ENCODE measurements at places on chromosomes 11 and 22.

DNA sequence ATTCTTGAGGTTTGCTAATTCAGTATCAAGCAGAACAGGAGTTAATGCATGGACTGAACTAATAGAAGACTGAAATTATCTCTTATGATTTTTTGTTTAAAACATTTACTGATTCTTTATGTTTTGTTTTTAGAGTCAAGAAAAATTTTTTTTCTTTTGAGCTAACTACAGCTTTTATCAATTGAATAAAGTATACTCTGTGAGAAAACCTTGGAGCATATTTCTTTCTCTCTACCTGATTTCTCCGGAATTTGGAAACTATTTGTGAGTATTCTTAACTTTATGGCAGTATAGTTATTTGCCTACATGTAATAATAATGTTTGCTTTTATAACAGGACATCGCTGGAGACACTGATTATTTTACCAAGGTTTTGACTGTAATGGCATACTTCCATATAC, 18.1 kb upstream of the CRTAM start:
- DNase-seq = no peak

GRCh38 chr22:39216143-39216490, 28.7 kb downstream of the PDGFB start:
- no peak for DNase-seq

- DNase-seq = no peak
Observed at GRCh38 chr11:59180168-59180776, 8.3 kb downstream of the DTX4 start.

DNA sequence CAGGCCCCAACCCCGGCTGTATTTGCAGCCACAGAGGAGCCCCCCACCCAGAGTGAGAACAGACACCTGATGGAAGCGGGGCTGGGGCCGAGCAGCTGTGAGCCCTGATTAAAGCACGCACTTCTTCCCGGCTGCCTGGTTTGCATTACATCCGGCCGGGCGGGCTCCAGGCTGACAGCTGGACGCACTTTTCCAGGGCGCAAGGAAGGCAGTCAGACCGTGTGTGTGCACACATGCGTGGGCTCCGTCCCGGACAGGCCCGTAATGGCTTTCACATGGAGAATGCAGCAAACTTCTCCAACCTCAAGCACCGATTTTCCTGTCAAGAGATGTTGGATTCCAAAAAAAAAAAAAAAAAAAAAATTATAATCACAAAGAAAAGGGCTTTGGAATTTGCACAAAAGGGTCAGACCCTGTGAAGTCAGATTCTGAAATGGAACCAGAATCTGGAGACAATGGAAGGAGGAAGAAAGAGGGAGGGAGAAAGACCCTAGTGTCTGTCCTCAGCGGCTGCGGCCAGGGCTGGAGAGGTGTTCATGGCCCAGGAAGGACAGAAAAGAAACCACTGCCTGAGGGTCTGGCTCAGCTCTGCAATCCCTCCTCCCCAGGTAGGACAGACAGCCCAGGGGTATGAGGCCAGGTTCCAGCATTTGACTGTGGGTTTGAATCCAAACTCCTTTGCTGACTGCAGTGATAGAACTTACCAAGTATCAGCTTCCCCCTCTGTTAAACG, 365.5 kb downstream of the MN1 start:
- DNase-seq = no peak

GRCh38 chr11:106624377-106624776, 393.9 kb downstream of the GUCY1A2 start:
- no peak for DNase-seq

DNA sequence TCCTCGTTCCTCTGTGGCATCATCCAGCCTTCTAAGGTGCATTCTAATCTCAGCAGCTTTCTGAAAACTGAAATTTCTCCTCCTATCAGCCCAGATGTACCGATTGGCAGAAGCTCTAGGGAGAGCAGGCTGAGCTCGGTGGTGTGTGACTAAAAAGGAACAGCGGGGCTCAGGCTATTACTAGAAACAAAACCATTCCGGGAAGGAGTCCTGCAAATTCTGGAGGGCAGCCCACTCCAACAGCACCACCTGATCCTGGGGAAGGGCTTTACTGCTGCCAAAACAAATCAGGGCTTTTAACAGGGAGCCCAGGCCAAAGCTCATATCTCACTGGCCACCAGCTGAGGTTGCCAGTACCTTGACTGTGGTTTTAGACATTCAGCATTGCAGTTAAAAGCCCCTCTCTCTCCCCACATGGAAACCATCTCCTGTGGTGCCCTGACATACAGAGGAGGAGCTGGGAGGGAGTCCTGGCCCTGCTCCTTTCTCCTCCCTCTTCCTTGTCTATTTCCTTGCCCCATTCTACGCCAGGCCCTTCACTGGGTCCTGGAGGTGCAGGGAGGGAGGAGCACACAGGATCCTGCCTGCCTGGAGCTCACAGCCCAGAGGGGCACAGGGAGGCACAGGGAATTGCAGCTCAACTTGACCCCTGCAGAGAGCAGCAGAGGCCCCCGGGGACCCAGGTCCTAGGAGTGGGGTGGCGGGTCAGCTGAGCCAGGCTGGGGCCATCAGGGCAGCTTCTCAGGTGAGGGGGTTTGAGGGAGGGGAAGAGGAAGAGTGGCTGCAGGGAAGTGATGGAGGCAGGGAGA, 889 bp downstream of the PLAAT4 start:
- DNase-seq = no peak

DNA sequence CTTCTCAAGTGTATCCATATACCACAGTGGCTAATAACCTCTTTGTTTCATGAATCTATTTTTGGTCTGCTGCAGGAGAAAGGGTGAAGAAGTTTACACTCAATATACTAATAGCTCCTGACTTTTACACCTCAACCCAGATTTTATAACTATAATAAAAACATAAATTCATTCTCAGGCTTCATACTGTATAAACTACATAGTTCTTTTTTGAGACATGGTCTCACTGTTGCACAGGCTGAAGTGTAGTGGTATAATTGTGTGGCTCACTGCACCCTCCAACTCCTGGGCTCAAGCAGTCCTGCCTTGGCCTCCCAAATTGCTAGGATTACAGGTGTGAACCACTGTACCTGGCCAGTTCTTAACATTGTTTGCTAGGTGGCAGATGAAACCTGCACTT, 17.8 kb upstream of the CCDC179 start:
- DNase-seq = no peak

DNA sequence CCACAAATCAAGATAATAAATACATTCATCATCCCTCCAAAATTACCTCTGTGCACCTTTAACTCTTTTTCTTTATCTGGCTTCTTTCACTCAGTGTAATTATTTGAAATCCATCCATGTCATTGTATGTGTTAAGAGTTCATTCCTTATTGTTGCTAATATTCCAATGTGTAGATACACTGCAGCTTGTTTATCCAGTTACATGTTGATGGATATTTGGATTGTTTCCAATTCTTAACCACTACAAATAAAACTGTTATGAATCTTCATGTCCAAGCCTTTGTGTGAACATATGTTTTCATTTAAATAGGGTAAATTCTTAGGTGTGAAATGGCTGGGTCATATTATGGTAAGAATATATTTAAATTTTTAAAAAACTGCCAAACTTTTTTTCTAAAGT, 323.3 kb upstream of the NCAM1 start:
- no peak for DNase-seq

GRCh38 chr11:96647621-96648020, 257.8 kb downstream of the JRKL start:
- DNase-seq = no peak

- DNase-seq = no peak
Observed at GRCh38 chr11:128235958-128236357, 351.4 kb downstream of the ETS1 start.

GRCh38 chr22:48579043-48579927, 1248.4 kb downstream of the BRD1 start:
- no peak for DNase-seq

GRCh38 chr11:10693509-10694081, at the start of gene IRAG1:
Gene IRAG1 (minus strand): TSS chr11:10693755. CDS start chr11:10693602, 153 bp downstream.
- no peak for DNase-seq

GRCh38 chr11:79212741-79213190, 228.1 kb downstream of the TENM4 start:
- no peak for DNase-seq

DNA sequence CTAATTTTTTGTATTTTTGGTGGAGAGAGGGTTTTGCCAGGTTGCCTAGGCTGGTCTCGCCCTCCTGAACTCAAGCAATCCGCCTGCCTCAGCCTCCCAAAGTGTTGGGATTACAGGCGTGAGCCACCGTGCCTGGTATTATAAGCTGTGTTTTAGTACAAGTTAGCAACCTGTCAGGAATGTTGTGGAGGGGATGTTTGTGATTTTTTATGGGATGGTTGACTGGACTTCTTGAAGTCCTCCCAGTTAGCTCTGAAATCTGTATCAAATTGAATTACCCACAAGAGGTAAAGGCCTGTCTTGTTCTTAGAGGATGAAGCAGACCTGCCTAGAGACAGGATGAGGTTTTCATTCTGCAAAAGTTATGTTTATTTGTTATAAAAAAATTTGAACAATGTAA, 34.1 kb upstream of the IL18BP start:
- DNase-seq = no peak

- DNase-seq = no peak
Observed at GRCh38 chr22:20115691-20116375, at the start of gene RANBP1. Gene RANBP1 (plus strand): TSS chr22:20116104. CDS start chr22:20116185, 81 bp downstream.

- DNase-seq = no peak
Observed at GRCh38 chr22:20833225-20833665, 25.4 kb downstream of the PI4KA start.

- no peak for DNase-seq
Observed at GRCh38 chr22:26949193-26949592, 291.8 kb downstream of the MIAT start.

DNA sequence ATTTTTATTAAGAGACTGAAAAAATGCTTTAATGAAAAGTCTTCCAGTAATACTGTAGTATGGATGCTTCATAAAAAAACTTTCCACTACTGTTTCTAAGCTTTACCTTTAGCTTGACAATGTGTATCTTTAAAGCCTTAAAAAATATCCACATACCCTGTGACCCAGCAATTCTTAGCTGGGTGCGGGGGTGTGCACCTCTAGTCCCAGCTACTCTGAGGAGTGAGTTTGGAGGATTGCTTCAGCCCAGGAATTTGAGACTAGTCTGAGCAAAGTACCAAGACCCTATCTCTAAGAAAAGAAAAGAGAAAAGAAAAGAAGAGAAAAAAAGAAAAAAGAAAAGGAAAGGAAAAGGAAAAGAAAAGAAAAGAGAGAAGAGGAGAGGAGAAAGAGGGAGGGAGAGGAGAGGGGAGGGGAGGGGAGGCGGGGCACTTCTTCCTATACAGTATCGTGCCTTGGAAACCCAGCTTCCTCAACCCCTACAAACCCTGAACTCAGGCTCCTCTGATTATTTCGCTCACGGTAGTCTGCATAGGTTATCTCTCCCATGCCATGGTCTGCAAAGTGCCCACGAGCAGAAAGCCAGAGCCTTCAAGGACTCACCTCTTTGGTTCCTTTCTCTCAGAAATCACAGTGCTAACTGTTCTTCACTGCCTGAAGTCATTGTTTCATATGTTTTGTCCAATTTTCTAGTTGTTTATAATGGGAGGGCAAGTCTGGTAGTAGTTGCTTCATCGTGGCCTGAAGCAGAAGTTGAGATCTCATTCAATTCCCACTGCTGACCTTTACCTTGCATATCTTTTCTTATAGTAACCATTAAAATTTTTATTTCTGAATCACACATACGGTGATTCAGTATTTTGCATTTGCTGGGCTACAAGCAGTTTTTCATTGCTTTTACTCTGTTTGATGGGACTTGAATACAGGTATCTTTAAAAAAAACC, 82.2 kb downstream of the FAM83F start:
- no peak for DNase-seq

DNA sequence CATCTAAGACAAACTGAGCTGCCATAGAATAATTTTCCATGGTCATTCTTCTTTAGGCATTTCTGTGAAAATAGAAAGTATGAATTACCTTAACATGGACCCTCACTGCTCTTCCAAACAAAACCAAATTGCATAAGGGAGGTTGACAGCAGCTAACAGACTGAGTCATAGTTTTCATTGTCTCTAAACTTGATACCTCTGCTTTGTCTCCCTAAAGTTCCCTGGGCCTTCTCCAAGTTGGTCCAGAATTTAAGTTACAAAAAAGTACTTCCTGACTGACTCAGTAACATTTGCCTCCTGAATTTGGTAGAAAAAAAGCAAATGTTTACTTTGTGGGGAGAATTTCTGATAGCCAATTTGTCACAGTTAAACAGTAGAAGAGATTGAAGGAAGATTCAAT, 3.0 kb downstream of the OR8D1 start:
- no peak for DNase-seq
